Astrocyte (in vitro differentiated cells and primary cell): ENCODE measurements at places on chromosomes 4 and X.
A peak's percentile ranks its signal among the peaks of the same experiment; 100 is the strongest.

GRCh38 chr4:129623233-129623875 lies 527.4 kb downstream of the C4orf33 start:
- no peak for DNase-seq

DNA sequence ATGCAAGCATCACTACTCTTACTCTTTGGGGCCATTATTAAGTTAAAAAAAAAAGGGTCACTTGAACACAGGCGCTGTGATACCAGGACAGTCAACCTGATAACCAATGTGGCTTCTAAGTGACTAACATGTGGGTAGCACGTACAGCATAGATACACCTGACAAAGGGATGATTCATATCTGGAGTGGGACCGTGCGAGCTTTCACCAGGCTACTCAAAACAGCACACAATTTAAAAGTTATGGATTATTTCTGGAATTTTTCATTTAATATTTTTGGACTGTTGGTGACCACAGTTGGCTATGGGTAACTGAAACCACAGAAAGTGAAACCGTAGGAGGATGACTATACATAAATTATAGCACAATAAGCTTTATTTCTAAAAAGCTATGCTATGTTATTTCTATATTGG lies 113.8 kb upstream of the STIM2 start:
- no peak for DNase-seq

- DNase-seq = peak; percentile 39
These were observed 33.1 kb downstream of the OSTC start for GRCh38 chr4:108683479-108683878.

DNA sequence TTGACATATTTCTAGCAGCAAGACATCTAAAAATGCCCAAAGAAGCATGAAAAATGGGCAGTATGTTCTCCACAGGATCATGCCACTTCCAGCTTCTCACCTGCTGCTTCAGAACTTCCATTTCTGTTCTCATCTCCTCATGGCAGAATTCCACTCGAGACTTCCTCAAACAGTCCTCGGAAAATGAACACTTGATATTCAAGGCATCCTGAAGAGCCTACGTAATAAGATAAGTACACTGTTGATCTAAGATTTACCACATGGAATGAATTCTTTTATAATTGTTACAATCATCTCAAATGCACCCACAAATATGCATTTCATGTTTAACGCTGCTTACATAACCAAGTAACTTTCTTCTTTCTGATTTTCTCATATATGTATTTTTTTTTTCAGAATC lies 14.1 kb downstream of the TNIP3 start:
- peak; percentile 76 for DNase-seq

DNA sequence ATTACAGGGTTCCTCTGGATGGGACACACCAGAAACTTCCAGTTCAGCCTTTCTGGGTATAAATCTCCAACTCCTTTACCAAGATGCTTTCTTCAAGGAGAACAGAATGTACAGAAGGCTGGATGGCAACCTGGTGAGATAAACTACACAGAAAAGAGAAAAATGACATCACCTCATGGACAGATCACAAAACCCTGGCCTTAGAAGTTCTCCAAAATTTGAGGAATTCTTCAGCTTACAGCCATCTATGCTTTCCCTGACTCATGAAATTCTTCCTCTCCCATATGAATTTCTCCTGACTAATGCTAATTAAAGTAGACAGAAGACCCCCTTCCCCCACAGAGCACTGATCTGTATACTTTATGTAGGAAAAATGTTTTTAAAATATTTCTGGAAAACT lies 345.4 kb downstream of the STIM2 start:
- DNase-seq = peak; percentile 46
